ENCODE measurements at places on chromosomes 3 and 15.

DNA sequence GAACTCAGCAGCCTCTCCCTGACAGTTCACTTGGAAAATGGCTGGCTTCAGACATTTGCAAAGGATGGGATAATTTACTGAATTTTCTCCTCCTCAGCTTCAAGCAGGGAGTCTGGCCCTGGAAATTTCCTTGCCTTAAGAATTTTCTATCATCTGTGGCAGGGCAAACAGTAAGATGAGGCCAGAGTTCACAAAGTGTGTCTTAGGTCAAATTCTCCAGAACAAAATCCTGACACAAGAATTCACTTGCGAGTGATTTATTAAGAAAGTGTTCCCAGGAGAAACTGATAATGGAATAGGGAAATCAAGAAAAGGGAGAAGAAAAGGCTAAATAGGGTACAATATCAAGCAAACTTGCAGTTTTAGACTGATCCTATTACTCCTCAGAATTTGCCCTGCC is 55.3 kb downstream of the SNTN start:
- DNase-seq = no peak

DNA sequence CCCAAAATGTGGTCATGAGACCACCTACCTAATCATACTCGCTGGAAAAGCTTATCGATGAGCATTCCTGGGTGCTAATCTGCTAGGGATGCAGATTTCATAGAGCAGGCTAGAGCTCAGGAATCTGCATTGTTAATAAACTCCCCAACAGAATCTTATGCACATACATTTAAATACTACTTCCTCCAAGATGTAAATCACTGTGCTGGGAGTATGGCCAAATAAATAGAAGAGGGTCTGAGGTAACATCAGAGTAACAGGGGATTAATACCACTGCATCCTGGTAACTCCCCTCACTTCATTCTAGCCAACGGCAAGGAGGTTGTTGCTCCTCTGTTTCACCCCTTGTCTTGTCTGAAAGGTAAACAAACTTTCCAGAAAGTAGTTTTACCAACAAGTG is 118.3 kb upstream of the SEMA6D start:
- no peak for DNase-seq

- DNase-seq = no peak
These were observed 59.3 kb upstream of the WNT7A start for GRCh38 chr3:13939206-13939605.

DNA sequence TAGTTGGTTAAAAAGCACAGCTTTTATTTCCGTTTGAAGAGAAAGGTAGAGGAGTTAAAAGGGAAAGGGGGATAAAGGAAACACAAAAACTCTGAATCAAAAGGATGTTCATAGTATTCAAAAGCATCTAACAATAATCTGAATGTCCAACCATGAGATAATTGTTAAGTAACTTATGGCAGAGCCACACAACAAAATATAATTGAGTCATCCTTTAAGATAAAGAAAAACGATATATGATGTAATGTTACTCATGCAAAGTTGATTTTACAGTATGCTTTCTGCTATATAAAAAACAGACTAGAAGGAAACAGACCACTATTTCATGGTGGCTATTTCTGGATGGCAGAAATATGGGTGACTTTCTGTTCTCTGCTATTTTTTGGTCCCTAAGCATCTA is 3.9 kb downstream of the XPC start:
- no peak for DNase-seq

DNA sequence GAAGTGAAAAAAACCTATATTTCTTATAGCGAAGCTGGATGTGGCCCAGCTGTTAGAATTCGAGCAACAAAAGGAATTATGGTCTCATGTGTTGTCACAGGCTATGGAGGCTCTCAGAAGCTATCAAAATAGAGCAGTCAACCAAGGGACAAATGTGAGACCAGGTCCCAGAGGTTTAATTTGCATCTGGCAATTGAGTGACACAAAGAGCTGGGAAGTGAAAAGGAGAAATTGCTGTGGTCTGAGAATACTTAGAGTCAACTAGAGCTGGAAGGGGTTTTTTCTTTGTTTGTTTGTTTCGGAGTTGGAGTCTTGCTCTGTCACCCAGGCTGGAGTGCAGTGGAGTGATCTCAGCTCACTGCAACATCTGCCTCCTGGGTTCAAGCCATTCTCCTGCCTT is 61.3 kb upstream of the SMAD3 start:
- no peak for DNase-seq

DNA sequence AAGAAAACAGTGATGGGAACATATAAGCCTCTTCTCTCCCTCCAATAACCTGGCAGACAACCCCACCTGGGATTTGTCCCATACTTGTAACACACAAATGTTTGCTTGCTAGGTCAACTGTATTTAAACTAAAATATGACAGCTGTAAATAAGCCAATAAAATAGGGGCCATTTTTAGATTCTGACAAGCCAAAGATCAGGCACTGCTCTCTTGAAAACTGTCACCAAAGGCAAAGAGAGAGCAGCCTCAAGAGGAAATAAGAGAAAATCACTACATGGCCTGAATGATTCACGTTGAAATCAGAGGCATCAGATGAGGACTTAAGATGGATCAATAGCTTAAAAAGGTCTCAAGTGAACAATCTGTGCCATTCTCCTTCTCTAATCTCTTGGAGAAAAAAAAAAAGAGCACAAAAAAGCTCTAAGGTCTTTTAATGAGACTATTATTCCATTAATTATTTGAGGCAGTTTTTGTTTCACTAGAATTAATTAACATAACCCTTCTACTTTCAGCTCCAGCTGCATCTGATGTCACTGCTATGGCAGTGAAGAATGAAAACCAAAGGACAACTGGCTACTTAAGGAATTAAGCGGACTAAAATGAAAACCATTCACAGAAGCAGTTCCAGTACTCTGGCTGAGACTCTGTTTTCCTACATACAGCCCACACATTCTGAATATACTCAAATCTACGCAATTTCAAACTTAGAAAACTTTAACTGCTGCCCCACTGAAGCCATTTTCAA is 19.0 kb downstream of the MYO5A start:
- no peak for DNase-seq

- no peak for DNase-seq
These were observed 20.6 kb downstream of the NCK1 start for GRCh38 chr3:136882571-136882970.

DNA sequence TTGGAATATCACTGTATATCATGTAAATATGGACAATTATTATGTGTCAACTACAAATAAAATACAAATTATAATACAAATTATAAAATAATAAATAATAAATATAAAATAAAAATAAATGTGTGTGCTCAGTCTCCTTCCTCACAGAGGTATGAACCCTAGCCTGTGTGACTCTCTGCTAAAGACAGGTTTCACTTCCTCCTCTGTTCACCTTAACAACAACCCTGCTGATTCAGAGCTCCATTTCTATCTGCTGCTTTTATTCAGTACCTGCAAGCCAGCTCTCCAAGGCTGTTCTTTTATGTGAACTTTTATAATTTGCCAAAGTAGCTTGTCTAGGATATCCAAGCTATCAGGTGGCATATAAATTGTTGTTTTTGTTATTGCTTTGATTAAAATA is 610.7 kb upstream of the GRM7 start:
- DNase-seq = no peak

DNA sequence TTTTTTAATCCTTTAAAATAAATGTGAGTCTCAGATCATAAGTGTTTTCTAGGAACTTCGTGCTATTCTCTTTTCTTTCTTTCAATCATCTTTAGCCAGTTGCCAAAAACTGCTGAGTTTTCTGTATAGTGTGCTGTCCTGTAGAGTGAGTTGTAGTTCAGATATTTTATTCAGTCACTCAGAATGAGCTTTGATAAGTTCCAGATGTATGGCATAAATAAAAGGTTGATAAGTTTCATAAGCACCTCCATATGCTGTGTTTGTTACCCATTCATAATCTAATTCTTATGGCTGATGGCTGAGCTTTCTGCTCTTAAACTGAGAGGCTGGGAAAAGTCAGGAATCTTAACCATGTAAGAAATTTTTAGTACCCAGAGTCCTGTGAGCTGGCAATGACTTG is 59.3 kb upstream of the COL6A6 start:
- DNase-seq = no peak

DNA sequence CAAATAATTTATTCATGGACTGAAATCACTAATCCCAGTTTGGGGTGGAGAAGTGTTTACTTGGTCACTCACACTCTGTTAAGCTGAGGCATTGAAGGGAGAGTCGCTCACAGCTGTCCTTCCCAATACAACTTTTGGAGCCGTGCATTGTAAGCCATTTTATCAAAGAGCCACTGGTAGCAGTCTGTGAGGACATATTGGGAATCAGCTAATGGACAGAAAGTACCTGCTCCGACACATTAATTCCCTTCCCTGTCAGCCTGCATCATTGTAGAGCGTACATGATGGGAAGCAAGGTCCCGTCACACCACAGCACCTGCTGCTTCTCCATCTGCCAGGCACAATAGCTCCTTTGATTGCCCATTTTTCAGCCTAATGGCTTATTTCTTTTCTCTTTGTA is 643.2 kb downstream of the SQOR start:
- no peak for DNase-seq

DNA sequence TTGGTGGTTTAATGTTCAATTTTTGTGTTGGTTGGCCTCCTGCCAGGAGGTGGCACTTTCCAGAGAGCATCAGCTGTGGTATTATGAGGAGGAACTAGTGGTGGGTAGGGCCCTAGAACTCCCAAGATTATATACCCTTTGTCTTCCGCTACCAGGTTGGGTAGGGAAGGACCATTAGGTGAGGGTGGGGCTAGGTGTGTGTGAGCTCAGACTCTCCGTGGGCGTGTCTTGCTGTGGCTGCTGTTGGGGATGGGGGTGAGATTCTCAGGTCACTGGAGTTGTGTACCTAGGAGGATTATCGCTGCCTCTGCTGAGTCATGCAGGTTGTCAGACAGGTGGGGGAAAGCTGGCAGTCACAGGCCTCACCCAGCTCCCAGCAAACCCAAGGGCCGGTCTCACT is 187.1 kb downstream of the DPH6 start:
- no peak for DNase-seq

DNA sequence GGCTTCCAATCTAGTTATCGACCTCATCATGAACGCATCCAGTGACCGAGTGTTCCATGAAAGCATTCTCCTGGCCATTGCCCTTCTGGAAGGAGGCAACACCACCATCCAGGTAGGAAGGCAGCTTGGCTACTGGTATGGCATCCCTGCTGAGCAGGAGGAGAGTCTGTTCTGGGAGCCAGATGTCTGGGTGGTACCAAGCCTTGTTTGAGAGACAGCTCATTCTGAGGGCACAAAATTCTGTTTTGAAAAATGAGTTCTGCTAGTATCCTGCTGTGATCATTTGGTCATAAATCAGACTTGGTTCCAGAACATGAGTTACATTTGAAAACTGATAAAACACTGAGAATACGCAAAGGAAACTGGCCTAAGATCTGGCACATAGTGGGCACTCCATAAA is 242.1 kb downstream of the ITPR1 start:
- no peak for DNase-seq

GRCh38 chr3:159929171-159930141 is 59.2 kb upstream of the IL12A start:
- DNase-seq = no peak
